Naive thymus-derived CD8-positive, alpha-beta T cell (primary cell): ENCODE measurements at places on chromosomes 3 and 15. TPM values are rescaled to one million over a fixed set of nuclear protein-coding genes. Genes with fewer than 3 reads are reported as not detected.

DNA sequence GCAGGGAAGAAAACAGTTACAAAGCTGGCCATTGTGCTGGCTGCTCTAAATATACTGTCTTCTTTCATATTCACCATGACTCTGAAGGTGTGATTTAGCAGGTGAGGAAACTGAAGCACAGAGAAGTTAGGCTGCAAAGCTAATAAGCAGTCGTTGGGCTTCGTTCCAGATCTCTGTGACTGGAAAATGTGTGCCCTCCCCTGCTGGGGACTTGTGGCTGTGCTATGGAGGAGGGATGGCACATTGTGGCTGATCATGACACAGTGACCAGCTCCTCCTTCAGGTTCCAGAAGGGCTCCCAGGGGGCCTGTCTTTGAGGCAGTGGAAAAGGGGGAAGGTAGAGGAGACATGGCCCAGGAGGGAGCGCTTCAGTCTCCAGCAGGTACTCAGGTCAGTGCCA is 19.2 kb downstream of the PXK start:
- no peaks in the 10 kb centered on the region for H3K27me3 ChIP-seq
- peaks cover 10% of the 10 kb centered on the region for H3K36me3 ChIP-seq
- peaks cover 21% of the 10 kb centered on the region for H3K4me1 ChIP-seq
- no peak overlapping the region for H3K27ac ChIP-seq
- peak overlapping the region; percentile 31 for H3K4me3 ChIP-seq

C3orf85 gene
- not detected for total RNA-seq

DNA sequence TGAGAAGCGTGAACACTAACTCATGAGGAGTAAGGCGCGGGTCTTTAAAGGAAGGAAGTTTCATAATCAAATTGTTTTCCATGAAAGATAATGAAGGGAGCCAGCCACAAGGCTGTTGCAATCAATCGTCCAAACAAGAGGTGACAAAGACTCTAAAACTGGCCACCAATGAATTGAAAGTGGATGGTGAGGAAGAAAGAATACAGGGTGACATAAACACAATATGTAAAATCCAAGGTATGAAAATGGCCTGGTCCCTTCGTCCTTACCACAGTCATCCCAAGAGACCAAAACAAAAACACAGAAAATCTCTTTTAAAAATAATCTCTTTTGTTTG is 12.0 kb downstream of the CD86 start:
- H3K4me1 ChIP-seq: no peaks in the 10 kb centered on the region
- H3K27ac ChIP-seq: no peak overlapping the region
- DNase-seq: no peak
- H3K27me3 ChIP-seq: no peaks in the 10 kb centered on the region
- H3K36me3 ChIP-seq: no peaks in the 10 kb centered on the region

CGNL1 gene
- total RNA-seq: not detected

CACNA1D gene
- total RNA-seq: not detected

DNA sequence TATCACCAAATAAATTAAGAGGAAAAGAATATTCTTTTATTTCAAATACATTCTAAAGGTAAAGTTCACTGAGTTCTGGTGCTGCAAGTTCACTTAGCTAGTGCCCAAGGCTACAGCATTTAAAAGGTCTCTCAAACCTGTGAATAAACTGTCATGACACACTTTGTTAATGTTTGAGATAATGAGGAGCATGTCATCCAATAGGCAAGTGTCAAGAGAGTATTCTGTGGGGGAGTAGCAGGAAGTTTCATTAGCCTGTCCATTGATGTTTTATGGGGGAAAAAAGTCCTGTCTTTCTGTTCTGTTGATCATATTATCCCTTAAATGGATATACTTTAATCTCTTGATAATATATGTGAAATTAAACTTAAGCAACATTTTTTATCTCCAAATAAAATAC is 4.0 kb downstream of the SPESP1 start:
- DNase-seq: no peak
- H3K4me3 ChIP-seq: no peak overlapping the region
- no peak overlapping the region for H3K27ac ChIP-seq
- H3K27me3 ChIP-seq: peaks cover 10% of the 10 kb centered on the region

CCR4 gene
- 0.23 TPM for total RNA-seq

CPLX3 gene
- total RNA-seq: 0.39 TPM

IQGAP1 gene
- 110 TPM for total RNA-seq

- H3K4me3 ChIP-seq: no peak overlapping the region
- H3K4me1 ChIP-seq: no peaks in the 10 kb centered on the region
- DNase-seq: no peak
- peaks cover 10% of the 10 kb centered on the region for H3K27me3 ChIP-seq
- no peak overlapping the region for H3K27ac ChIP-seq
These were observed 4.3 kb upstream of the MYL3 start for GRCh38 chr3:46867550-46867898.

GRCh38 chr15:80773122-80773551 is 6.0 kb upstream of the CEMIP start:
- no peak for DNase-seq
- peaks cover 14% of the 10 kb centered on the region for H3K27me3 ChIP-seq
- no peak overlapping the region for H3K27ac ChIP-seq

TTC21A gene
- 7.5 TPM for total RNA-seq
